Stimulated activated CD4-positive, alpha-beta T cell treated with anti-CD3 and anti-CD28 coated beads, TNF-alpha, amount 100 ng/mL, for 1 hour (primary cell): ENCODE measurements at places on chromosomes 1 and 21.

- no peak for DNase-seq
Measured at GRCh38 chr1:58249737-58250586, 296.6 kb downstream of the OMA1 start.

DNA sequence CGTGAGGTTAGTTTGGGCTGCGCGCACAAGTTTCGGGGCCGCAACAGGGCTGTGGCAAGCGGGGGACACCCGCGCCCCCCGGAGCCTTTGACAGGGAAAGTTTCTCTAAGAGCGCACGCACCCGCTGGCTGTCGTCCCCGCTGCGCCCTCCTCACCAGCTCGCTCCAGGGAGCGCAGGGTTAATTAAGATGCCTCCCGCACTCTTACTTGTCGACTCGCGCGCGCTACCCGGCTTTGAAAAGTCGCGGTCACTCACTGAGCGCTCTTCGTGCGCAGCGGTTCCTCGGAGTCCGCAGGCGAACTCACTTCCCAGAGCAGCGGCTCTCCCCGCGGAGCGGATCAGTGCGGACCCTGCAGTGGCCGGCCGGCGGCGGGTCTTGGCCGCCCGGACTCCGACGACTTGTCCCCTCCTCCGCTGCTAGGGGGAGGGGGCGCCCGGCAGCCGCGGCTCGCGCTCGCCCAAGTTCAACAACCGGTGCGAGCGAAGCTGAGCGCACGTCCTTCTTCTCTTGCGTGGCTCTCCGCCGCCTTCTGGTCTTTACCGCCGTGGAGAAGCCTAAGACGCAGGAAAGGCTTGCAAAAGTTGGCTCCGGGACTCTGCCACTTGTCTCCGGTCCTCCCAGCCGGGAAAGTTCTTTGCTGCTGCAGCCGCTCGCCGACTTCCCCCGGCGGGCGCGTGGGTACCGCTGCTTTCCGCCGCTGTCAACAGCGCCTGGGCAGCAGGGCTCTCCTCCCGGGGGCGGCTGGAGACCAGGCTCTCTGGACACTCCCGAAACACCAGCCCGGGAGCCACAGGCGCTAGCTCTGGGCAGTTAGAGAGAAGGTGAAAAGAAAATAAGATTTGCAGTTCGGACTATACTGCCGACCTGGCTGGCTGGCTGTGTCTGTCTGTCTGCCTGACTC, 506 bp downstream of the JUN start:
- peak; percentile 27 for DNase-seq

- no peak for DNase-seq
Measured at GRCh38 chr1:202656057-202656456, 54.2 kb downstream of the SYT2 start.

DNA sequence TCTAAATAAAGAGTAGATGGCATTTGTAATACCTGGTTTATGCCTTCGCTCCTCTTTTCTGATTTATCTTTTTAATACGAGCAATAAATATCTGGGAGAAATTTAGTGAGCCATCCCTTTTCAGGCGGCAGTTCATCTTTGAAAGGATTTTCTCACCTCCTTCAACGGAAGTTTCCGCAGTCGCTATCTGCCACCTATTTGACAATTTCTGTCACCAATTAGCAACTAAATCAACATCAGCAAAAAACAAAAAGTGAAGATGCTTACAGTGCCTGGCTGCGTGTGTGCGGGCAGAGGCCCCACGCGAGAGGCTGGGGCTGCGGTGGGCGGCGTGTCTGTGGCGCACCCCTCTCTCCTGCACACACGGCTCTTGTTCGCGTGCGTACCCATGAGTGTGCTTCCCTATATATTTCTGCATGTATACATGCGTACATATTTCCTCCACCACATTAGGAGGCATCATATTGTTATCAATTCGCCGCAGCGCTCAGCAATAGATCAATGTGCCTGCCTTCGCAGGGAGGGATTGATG, 117.3 kb upstream of the BARHL2 start:
- DNase-seq, result no peak

GRCh38 chr1:18641005-18641941, 10.6 kb downstream of the PAX7 start:
- DNase-seq, result no peak

DNA sequence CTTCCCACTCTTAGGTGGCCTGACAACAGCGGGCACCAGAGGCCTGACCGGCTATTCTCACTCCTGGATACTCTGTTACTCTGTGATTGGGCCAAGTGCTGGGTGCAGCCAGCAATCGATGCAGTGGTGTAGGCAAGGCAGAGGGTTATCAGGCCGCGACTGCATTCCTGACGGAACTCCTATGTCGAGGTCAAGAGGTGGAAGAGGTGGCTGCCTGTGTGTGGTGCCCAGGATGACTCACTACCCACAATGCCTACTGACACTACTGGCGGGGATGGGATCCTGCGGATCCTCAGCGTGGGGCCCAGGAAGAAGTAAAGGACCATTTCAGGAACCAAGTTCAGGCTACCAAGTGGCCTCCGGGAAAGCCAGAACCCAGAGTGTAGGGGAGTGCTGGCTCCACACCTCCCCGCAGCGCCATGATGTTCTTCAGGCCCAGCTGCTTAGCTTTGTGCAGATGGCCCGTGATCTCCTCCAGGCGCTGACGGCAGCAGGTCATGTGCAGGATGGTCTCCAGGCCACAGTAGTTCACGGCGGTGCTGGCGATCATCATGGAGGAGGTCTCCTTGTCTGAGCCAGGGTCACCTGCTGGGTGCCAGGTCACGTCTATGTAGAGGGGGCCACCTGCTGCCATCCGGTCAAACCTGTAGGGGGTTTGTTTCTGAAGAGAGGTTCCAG, 4.9 kb downstream of the MTHFR start:
- DNase-seq, result no peak

GRCh38 chr1:226608699-226609505, 60.3 kb downstream of the STUM start:
- DNase-seq, result peak; percentile 55

- DNase-seq, result no peak
Measured at GRCh38 chr1:151680391-151680790, 36.2 kb downstream of the CELF3 start.

DNA sequence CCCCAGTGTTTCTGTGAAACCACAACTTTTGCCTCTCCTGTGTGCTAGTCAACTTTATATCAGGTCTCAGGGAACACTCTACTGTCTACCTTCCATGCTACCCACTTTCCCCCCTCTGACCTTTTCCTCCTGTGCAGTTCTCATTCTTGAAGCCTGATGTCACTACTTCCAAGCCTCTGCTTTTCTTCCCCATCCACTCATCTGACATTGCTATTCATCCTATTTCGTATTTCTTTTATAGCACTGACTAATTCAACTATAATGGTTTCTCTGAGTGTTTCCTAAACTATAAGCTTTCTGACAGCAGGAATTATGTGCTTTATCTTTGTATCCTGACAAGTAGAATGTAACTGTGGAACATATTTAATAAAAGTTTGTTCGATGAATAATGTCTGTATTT, 18.2 kb upstream of the DPH5 start:
- no peak for DNase-seq

GRCh38 chr1:27416387-27417111, 24.1 kb downstream of the GPR3 start:
- DNase-seq, result no peak

GRCh38 chr1:246565751-246566127, 322 bp downstream of the TFB2M start:
- DNase-seq, result no peak

- DNase-seq, result no peak
Measured at GRCh38 chr21:26404288-26404687, 168.8 kb downstream of the CYYR1 start.

GRCh38 chr1:182281541-182281940, 110.0 kb downstream of the GLUL start:
- DNase-seq, result no peak

- DNase-seq, result no peak
Measured at GRCh38 chr1:167681024-167681423, 40.8 kb upstream of the MPZL1 start.

DNA sequence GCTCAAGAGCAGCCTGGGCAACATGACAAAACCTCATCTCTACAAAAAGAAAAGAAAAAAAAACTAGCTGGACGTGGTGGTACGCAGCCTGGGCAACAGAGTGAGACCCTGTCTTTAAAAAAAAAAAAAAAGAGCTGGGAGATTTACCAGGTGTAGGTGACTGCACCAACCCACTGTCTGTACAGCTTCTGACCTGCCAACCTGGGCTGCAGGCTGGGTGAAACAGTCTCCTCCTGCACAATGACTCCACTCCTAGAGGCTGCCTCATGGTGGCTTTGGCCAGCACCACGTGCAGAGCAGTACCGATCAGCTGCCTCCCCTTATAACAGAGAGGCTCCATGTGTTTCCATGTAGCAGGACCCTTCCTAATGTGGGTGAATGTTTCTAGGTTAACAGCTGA, 3.7 kb downstream of the MRTO4 start:
- no peak for DNase-seq
